ENCODE measurements at places on chromosomes 12 and 14.
A peak's percentile ranks its signal among the peaks of the same experiment; 100 is the strongest.

GRCh38 chr12:90199006-90199405 lies 490.4 kb upstream of the ATP2B1 start:
- no peak for DNase-seq

DNA sequence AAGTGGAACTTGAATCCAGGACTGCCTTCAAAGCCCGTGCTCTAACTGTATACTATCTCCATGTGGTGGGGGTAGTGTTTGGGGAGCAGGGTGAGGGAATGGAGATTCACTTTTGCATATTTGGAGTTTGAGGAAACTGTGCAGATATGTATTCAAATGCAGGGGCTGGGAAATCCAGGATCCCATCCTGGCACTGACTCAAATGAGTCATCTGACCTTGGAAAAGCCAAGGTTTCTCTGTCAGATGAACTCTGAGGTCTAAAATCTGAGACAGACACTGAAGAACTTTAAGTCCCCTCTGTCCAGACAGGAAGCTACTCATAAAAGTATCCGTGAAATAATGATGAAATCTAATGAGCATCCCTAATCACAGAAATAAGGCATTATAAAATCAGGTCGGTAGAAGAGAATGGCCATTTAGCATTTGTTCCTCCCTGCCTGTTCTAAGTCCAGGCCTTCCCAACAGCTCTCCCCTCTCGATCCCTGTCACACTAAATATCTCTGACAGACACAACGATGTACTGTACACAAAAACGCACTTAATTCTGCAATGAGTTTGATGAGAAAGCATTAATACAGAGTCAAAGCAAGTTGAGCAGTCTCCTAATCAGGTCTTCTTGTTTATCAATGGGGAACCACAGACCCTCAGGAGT lies 14.4 kb downstream of the NIN start:
- no peak for DNase-seq

DNA sequence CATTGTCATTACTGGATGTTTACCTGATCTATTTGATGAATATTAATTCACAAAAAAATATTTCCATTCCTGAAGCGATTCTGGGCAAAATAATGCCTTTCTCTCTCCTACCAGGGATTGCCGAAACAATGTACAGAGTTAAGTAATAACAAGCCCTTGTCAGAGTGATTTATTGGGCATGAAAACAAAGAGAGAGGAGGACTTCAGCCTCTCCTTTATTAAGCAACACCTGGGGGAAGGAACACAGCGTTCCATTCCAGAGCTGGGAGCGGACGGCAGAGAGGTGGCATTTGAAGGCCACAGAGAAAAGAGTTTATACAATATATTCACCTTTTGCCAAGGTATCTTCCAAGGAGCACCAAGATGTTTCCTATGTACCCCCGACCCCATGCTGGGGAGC lies 165.8 kb downstream of the KSR2 start:
- no peak for DNase-seq

DNA sequence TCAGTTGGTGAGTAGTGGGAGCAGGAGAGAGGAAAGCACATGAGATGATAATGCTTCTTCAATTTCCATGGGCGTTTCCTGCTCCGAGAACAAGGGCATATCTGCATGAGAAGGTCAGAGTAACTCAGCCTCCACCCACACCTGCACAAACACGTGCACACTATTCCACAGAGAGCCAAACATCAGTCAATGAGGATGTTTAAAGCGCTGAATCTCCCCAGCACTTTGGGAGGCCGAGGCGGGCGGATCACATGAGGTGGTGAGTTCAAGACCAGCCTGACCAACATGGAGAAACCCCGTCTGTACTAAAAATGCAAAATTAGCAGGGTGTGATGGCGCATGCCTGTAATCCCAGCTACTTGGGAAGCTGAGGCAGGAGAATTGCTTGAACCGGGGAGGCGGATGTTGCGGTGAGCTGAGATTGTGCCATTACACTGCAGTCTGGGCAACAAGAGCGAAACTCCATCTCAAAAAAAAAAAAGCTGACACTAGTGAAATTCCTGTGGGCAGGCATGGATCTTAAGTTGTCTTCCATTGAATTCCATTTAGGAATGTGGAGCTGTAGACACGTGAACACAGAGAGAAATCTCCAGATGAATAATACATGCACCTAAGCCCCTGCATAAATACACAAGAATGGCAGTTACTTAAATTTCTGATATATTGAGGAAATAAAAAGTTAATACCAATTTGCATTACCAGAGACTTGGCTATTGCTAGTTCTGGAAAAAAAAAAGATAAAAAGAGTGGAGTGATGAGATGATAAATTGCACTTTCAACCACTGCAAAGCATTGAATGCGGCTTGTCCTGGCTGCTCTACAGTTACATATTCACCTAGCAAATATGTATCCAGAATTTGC lies 1097.4 kb upstream of the TMEM132C start:
- no peak for DNase-seq

- DNase-seq: peak; percentile 98
These were observed 67.2 kb downstream of the BTG1 start for GRCh38 chr12:92078167-92079053.

GRCh38 chr12:48972213-48972951 lies 847 bp upstream of the WNT10B start:
- DNase-seq: no peak

- DNase-seq: no peak
These were observed 17.4 kb downstream of the TEAD4 start for GRCh38 chr12:2976581-2976996.

All from brain pericyte (primary cell).